ENCODE measurements at places on chromosomes 5 and 9.

DNA sequence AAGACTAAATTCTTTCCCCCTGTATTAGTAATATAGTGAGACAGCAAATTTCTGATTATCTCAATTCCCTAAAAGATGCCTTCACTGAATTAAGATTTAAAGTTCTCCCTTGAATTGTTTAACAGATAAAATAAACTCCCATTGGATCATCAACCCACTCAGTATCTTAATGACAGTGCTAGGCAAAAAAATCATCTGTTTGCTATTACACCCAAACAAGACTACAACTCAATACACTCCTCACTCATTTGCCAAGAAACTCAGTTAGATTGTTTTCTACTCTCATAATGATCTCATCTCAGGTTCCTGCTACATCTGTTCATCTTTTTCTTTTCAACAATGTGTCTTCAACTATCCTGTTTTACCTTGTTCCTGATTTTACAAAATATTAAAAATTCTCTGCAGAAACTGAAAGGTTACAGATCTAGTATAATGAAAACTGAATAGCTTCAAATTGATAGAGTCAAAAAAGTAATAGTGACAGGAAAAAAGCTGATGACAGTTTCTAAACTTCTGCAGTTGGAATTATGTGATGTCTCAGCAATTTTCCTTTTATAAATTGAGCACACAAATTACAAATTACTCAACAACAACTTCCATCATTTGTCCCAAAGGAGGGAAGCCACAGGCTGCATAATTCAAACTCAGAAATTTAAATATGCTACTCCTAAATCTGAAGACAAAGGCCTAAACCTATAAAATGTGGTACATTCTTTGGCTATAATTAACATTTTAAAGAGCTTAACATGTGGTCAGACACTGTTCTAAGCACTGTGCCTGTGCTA lies 39.4 kb downstream of the HOMER1 start:
- DNase-seq: no peak

GRCh38 chr5:80885396-80886000 lies 74.7 kb upstream of the RASGRF2 start:
- no peak for DNase-seq

- no peak for DNase-seq
Measured at GRCh38 chr9:133979921-133980863, 11.9 kb downstream of the VAV2 start.

- no peak for DNase-seq
Measured at GRCh38 chr5:83628360-83628759, 92.3 kb downstream of the HAPLN1 start.

DNA sequence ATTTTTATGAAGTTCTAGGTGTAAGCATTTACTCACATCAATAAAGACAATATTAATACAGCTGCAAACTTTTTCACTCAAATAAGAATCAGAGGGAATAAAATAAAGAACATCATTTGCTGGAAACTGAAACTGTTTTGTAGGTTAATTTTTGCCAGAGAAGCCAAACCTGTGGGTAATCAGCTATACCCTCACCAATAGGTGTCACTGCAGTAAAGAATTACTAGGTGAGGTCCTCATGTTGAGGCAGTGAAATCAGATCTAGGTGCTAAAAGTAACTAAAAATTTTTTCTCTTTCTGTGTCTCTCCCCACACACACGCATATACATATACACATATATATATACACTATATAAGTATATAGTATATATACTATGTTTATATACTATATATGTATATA lies 1016.3 kb upstream of the SEMA6A start:
- DNase-seq: peak; percentile 66

GRCh38 chr9:84486663-84487062 lies 146.1 kb upstream of the SLC28A3 start:
- DNase-seq: no peak

GRCh38 chr5:37836592-37837413 lies 3.0 kb downstream of the GDNF start:
- DNase-seq: peak; percentile 11

DNA sequence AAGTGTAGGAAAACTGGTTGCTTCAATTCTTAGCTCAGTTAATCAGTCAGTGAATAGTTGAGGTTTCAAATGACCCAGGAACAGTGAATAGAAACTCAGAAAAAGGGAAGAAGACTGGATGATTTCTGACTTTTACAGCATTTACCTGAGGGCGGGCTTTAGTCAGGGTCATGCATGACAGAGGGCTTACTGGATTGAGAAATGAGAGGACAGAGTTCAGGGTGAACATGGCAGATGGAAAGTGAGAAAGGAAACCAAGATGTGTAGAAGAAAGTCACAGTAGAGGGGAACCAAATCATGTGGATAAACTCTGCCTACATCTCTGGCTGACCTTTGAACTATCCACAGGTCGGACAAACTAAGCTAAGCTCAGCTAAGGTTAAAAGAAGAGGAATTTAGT lies 596.0 kb downstream of the SEMA5A start:
- DNase-seq: no peak

- no peak for DNase-seq
Measured at GRCh38 chr9:136345281-136346156, 18.0 kb downstream of the DNLZ start.

Measured in hematopoietic multipotent progenitor cell treated with erythropoietin and hydrocortisone succinate and interleukin-3 and kit ligand, for 4 days (in vitro differentiated cells).